Fibroblast of villous mesenchyme (primary cell): ENCODE measurements at places on chromosomes 4 and X. TPM values are rescaled to one million over a fixed set of nuclear protein-coding genes. Genes with fewer than 3 reads are reported as not detected.

Gene KDR
- 0.86 and 1.9 TPM in 2 replicates for total RNA-seq

Gene PRR32
- not detected in 2 replicates for total RNA-seq

Gene KIAA1210
- not detected in 2 replicates for total RNA-seq

Gene MAGEA11
- not detected in 2 replicates for total RNA-seq

Gene GPR78
- 0.97 and 2.2 TPM in 2 replicates for total RNA-seq
